MCF 10A (cell line): ENCODE measurements at places on chromosomes 7 and 10.

DNA sequence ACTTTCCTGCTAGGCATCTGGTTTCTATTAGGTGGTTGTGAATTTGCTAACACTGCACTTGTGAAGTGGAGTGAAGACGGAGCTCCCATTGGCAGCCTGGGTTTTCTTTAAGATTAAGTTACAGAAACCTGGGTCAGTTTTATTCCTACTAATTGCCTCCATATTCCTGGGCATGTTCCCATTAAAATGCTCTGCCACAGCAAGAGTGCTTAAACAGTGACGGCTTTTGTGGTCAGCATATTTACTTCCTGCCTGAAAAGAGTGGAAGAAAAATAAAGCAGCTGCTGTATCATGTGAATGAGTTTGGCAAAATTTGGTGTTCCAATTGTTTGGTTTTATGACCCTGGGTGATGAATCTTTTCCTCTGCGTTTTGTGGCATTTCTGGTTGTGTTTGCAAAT lies 96.9 kb upstream of the PLXDC2 start:
- DNase-seq, result no peak

GRCh38 chr10:69738858-69739435 lies 62.8 kb upstream of the COL13A1 start:
- DNase-seq, result no peak

DNA sequence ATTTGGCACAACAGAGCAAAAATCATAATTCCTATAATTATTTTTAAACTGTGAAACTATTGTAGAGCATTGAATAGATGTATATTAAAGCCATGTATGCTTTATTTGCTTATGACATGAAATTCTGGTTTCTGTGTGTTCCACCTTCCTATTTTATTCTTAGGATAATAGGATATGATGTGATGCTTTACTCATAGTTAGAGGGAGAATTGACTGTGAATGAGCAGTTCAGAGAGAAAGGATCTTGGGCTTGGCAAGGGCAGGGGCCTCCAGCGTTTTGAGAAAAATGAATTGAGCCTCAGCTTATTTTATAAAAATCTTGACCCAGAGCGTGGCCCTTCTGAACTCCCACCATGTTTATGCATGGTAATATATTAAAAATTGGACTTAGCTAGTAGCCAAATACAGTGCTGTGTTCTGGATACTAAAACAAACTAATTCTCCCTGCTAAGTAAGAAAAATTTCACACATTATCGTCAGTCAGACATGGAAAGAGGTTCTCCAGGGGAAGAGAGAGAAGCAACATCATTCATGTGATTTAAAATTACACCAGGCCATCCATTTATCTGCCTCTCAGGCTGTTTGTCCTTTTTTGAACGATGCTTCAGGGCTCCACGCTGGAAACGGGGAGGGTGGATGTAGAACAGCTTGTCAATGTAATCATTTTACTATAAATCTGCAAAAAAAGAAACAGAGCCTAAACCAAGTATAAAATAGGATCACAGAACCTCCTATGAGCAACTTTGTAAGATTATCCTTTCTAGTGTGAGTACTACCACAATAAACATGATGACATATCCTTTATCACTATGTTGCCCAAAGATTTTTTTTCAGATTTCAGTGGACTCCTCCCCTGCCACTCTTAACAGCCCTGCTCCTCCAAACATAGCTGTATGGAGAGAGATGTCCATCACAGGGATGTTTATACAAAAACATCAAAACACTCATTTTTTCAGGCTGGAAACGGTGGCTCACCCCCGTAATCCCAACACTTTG lies 258.1 kb upstream of the C7orf33 start:
- DNase-seq, result no peak

GRCh38 chr7:80386686-80387085 lies 125.2 kb downstream of the GNAT3 start:
- no peak for DNase-seq

GRCh38 chr10:21242915-21243314 lies 282.6 kb downstream of the SKIDA1 start:
- DNase-seq, result no peak

GRCh38 chr10:132059760-132060508 lies 5.8 kb upstream of the JAKMIP3 start:
- DNase-seq, result no peak

- DNase-seq, result peak; percentile 75
These were observed 73.0 kb downstream of the CTBP2 start for GRCh38 chr10:125087191-125087896.

DNA sequence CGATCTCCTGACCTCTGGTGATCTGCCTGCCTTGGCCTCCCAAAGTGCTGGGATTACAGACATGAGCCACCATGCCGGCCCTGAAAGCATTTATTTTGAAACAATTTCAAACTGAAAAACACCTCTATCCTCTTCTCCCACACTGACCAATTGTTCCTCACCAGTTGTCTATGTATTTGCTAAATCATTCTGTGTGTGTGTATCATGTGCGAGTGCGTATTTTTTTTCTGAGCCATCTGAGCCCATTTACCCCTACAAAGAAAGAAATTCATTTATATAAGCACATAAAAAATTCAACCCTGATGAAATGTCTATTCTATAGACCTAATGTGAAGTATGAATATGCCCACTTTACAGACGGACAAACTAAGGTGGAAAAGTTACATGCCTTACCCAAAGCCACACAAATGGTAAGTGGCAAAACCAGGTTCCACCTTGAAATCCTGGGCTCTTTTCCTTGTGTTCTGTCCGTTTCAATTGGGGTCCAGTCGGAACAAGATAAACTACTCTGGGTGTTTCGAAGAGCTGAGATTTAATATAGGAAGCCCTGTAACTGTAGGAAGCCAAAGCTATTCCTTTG lies 46.8 kb downstream of the RBM17 start:
- no peak for DNase-seq

DNA sequence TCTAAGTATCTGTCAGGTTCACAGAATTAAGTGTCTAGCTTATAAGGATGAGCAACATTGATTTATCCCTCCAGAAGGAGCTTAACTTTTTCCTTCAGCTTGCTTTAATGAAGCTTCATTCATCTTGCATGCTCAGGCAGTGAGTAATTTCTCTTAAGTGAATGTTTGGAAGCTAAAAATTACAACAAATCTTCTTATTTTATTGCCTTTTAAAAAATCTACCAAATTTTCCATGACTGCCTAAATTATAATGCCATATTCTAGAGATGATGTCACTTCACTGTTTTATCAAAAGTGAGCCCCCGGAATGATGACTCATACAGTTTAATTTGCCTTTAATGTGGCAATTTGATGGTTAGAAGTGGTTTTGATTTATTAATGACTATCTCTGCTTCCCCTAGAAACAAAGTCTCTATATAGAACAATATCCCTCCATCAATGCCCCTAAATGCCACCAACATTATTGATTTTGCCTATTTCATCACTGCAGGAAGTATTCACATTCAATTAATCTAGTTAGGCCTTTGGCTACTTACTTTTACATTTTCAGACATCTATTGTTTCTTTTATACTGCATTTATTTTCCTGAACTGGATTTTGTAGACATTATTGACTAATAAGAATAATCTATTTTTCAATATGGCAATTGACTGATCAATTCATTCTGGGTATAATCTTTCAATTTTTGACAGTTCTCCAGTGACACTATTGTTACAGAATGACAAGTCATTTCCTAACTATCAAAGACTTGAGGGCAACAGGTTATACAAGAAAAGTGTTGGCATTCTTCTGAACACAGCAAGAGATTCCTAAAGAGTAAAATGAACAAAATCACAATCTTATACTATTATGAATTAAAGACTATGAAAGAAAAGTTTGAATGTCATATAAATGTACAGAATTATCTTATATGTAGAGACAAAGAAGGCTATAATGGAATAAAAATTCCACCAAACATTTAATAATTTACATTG lies 139.3 kb upstream of the ODAD2 start:
- no peak for DNase-seq

GRCh38 chr7:96308253-96308949 lies 13.5 kb downstream of the SLC25A13 start:
- no peak for DNase-seq

DNA sequence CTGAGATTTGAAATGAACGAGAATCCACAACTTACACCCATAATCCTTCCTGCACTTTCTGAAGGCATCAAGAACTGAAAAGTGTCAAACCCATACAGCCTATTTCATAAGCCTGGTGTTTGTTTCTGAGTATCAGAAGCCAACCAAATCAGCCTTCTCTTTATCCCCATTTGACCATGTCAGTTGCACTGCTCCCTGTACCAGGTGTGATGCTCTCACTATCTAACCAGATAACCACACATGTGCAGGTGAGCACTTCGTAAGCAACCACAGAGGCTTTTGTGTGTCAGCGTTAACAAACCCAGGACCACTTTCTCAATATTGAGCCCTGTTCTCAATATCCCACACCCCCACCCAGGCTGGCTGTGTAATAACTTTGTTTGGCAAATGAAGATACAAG lies 114.4 kb downstream of the DOCK4 start:
- DNase-seq, result no peak

GRCh38 chr10:126090443-126090842 lies 194.1 kb downstream of the FANK1 start:
- no peak for DNase-seq

- DNase-seq, result no peak
These were observed 152.4 kb upstream of the GNAI1 start for GRCh38 chr7:79982141-79982770.

DNA sequence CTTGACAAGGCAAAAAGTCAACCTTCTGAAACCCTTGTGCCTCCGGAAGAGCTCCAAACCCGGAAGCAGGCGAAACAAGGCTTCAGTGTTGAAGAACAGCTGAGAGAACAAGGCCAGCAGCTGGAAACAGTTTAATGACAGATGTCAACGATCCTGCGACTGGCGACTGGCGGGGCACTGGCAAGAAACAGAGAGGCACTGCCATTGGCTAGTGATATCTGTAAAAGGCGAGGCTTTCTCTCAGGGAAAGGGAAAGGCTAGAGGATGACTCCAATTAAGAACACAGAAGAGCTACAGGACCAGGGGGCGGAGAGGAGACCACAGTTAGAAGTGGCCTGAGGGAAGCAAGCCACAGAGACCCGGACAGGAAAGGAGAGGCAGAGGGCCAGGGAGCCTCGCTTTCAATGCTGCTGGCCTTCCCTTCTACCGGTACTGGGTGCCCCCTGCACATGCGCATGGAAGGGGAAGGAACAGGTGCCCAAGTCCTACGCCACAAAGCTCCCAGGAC lies 19.4 kb downstream of the ITGB1 start:
- no peak for DNase-seq

DNA sequence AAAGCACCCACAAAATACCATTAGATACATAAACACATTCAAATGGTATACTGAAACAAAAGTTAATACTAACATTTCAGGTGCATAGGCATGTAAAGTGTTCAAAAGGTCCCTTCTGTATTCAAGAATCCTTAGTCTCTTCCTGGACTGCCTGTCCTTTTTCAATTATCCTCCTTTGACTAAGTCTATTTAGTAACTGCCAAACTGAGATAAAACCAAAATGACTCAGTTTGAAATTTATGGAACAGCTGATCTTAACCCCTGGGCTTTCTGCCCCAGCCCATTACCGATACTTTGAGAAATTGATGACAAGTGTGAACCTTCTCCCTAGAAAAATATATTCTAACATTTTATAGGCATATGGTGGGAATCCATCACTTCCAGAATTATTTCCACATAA lies 5.4 kb downstream of the EPC1 start:
- DNase-seq, result no peak

DNA sequence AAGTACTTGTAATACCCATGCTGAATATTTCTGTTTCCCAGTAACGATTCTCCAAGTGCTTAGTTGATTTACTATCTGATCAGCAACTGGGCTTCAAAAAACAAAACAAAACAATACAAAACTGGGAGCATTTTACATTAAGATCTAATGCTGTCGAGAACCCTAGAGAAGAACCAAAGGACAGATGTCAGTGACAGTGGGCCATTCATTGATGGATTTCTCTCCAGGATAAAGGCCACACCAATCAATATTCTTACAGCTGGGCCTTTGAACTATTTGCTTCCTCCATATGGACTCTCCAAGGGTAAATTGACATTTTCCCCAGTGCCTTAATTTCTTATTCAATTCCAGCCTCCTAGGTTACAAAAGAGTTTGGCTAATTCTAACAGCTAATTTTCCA lies 217.5 kb downstream of the ADAM12 start:
- no peak for DNase-seq

DNA sequence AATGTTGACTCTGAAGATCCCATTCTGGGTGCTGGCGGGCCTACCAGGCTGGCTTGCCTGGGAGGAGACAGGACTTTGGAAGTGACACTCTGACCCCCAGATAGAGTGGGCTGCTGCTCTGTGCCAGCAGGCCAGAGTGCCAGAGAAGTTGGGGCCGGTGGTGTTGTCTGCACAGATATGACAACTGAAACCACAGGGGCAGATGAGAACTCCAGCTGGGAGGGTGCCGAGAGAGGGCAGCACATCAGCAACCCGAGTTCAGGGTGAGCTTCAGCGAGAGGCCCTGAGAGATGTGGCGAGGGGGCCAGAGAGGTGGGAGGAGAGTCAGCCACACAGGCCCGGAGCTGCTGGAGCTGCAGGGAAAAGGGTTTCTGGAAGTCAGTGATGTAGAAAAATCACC lies 193.2 kb upstream of the MGMT start:
- no peak for DNase-seq

DNA sequence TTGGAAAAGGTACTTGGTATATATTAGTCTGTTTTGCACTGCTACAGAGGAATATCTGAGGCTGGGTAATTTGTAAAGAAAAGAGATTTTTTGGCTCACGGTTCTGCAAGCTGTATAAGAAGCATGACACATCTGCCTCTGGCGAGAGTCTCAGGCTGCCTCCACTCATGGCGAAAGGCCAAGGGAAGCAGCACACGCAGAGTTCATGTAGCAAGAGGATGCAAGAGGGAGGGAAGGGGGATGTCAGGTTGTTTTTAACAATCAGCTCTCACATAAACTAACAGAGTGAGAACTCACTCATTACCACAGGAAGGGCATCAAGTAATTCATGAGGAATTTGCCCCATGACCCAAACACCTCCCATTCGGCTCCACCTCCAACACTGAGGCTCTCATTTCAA lies 484.8 kb upstream of the DPP6 start:
- no peak for DNase-seq

GRCh38 chr10:76649723-76650127 lies 987.9 kb downstream of the KCNMA1 start:
- DNase-seq, result peak; percentile 55

DNA sequence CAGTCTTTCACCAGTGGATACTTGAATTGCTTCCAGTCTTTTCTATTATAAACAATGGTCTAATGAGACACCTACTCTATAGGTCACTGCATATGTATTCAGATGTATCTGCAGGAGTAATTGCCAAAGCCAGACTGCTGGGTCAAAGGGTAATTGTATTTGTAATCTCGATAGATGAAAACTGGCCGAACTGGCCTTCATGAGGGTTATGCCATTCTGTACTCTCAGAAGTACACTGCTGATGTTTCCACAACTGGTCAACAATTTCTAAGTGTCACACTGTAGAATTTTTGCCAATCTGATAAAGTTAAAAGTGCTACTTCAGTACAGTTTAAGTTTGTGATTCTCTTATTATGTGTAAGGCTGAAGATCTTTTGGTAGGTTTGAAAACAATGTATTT lies 64.6 kb downstream of the JAZF1 start:
- no peak for DNase-seq
